ENCODE measurements at places on chromosomes 11 and 22.

- DNase-seq = no peak
Observed at GRCh38 chr11:12420040-12420439, 42.7 kb downstream of the PARVA start.

DNA sequence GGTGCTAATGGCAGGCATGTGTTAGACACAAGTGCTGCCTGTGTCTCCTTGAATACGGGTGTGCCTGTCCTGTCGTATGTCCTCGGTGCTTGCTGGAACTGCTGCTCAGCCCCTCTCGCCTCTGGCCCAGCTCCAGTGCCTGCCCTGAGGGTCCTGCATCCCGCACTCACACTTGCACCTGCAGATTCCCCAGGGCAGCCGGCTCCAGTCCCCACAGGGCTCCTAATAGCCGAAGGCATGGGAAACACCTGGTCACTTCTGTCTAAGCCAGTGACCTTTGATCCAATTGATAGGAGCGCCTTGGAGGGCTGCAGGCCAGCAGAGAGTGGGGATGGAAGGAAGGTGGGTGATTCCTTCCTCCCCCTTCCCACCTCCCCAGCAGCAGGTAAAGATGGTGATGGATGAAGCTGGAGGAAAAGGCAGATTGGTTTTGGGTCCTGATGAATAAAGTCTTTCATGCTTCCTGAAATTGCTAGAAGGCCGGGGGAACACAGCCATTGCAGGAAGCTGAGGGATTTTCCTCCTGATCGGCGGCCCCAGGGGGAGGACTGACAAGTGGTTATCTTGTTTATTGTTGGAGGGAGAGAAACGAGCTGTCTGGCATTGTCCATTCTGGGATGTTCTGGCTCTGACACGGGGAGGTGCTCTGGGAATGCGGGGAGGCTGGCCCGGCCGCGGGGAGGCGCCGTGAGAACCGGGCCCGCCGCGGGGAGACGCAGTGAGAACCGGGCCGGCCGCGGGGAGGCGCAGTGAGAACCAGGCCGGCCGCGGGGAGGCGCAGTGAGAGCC is 110.9 kb upstream of the B3GAT1 start:
- no peak for DNase-seq

- DNase-seq = no peak
Observed at GRCh38 chr11:44994753-44995152, 44.1 kb upstream of the TP53I11 start.

- DNase-seq = peak; percentile 91
Observed at GRCh38 chr22:25747245-25747944, 5.4 kb downstream of the MYO18B start.

GRCh38 chr11:132718711-132719671 is 813.3 kb downstream of the OPCML start:
- peak; percentile 7 for DNase-seq

GRCh38 chr22:39174498-39175352 is 22.2 kb upstream of the CBX7 start:
- DNase-seq = peak; percentile 91

DNA sequence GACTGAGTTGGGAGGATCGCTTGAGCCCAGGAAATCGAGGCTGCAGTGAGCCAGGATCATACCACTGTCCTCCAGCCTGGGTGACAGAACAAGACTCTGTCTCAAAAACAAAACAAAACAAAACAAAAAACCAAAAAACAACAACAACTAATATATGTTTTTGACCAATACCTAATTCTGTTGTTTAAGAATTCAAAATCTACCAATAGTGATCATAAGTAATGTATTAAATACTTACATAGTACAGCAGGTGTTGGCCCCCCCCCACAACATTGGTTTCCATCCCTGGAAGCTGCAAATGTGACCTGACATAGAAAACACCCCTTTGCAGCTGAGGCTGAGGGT is 74.7 kb downstream of the KCNQ1 start:
- no peak for DNase-seq

DNA sequence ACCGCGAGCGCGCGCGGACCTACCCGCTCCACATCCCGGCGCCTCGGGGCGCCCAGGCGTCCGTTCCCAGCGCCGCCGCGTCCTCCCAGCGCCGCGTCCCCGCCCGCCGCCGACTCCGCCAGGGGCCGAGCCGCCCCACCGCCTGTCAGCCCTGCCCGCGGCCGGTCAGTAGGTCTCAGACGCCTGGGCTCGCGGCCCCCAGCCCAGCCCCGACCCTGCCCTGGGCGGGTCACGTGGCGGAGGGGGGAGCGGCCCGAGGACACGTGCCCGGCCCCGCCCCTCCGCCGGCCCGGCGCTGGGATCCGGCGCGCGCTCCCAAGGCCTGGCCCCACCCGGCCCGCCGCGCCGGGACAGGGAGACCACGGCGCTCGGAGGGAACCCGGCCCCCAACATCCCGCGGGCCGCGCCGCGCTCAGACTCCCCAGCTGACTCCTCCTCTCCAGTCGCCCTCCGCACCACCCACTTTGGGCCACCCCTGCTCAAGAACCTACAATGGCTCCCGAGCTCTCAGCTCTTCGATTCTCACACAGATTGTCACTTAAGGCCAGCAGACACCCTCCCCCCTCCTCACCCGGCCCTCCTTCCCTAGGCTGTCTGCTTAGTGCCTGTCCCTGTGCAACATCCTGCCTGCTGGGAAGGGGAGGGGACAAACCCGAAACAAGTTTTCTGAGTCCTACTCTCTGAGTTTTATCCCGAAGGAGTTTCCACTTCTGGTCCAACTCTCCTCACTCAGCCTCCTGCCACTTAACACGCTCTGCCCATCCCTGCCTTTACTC is at the start of gene RAB3IL1:
TSS of gene RAB3IL1 (minus strand) at position 233 of the 776 bp plus-strand sequence. CDS start at position 34, 199 bp downstream.
- no peak for DNase-seq

DNA sequence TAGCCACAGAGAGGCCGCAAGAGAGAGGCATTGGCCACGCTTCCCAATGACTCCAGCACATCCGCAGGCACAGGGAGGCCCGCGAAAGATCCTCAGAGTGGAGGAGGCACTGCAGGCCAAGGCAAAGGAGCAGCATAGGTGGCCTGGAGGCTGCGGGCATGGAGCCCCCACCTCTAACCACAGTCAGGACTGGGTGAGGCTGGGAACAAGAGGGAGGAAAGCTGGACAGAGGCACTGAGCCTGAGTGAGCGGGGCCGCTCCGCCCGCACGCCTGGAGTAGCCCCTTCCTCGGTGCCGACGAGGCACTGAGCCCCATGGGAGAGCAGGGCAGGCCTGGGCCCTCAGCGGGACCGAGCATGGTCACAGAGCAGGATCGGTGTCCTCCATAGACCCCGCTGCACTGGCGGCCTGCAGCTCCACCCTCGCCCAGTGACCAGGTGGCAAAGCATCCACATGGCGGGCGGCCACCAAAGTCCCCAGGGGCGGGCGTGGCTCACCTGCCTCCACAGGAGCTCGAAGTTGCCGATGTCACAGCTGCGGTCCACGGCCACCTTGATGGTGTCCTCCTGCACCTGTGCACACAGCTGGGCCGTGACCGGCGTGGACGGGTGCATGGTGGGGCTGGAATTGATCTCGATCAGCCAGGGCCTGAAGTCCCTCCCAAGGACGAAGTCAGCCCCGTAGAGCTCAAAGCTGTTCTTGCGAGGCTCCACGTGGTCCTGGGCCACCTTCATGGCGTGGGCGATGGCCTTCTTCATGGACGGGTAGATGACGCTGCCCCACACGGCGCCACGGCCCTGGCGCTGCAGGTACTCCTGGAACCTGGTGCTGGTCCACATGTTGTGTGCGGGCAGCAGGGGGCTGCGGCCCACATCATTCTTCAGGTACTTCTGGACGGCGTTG is 18.9 kb upstream of the IL17REL start:
- DNase-seq = no peak

GRCh38 chr11:47021527-47021818 is 84.9 kb downstream of the CSTPP1 start:
- DNase-seq = no peak

GRCh38 chr11:71183878-71184277 is 68.5 kb downstream of the SHANK2 start:
- DNase-seq = no peak

DNA sequence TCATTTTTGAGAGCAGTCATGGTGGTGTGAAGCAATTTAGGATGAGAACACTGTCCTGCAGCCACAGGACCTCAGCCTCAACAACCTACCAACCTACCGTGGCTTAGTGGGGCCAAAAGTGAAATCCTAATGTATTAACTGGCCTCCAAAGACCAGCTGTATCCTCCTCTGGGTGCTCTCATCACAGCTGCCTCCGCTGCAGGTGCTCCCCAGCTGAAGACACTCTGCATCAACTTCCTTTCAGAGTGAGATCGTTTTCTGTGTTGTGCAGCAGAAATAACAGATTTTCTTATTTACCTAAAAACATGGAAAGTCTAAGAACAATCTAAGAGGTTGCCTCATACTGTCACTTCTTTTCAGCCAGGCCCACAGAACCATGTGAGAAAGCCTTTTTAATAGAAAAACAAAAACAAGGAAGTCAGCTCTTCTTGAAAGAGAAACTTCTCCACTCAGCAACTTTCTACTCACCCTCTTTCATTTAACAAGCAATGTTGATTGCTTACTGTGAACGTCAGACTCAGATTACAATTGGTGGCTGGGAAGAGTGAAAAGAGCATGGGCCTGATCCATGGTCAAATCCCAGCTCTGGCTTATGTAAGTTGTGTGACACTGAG is 136.1 kb downstream of the TENM4 start:
- peak; percentile 16 for DNase-seq

- peak; percentile 57 for DNase-seq
Observed at GRCh38 chr22:42169055-42169469, 38.5 kb upstream of the CYP2D6 start.

DNA sequence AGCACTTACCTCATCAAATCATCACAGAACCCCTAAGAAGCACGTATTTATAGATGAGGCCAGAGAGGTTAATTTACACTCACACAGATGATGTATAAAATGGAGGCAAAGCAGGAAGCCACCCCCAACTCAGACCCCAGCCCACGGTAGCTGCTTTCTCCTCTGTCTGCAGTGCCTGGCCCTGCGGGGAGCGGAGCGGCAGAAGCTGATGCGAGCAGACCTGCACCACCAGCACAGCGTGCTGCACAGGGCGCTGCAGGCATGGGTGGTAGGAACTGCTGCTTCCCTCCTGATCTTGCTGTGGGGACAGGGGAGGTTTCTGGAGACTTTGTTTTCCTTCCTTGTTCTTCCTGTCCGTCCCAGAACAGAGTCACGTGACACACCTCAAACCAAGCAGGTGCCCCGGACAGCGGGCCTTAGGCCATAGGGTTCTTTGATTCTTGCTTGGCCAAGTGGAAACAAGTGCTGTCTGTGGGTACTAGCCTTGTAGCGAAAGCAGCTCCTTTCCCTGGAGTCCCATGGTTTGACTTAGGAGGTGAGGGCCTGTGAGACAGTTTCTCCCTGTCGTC is 57.8 kb downstream of the PISD start:
- DNase-seq = no peak

- peak; percentile 79 for DNase-seq
Observed at GRCh38 chr11:14411818-14412217, 52.8 kb upstream of the RRAS2 start.

GRCh38 chr11:57632116-57632515 is 17.6 kb downstream of the YPEL4 start:
- DNase-seq = no peak

DNA sequence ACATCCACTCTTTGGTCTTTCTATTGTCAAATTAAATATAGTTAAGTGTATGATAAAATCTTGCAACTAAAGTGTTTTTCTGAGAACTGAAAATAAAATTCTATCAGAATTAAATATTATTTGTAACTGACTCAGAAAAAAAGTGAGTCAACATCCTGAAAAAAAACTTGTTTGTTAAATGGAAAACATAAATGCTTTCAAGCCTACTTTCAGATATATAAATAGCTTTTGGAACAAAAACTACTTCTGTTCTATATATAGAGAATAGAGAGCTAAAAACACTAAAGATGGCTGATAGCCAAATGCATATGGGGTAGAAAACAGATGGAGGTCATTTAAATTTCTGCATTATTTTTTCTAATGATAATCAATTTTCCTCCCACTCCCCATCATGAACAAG is 61.8 kb downstream of the PIK3C2A start:
- no peak for DNase-seq

- DNase-seq = no peak
Observed at GRCh38 chr11:129644326-129644725, 171.3 kb upstream of the TMEM45B start.

GRCh38 chr11:27420722-27421572 is 51.6 kb downstream of the LGR4 start:
- DNase-seq = peak; percentile 70

GRCh38 chr11:130145311-130145812 is 14.2 kb upstream of the ST14 start:
- DNase-seq = peak; percentile 9

DNA sequence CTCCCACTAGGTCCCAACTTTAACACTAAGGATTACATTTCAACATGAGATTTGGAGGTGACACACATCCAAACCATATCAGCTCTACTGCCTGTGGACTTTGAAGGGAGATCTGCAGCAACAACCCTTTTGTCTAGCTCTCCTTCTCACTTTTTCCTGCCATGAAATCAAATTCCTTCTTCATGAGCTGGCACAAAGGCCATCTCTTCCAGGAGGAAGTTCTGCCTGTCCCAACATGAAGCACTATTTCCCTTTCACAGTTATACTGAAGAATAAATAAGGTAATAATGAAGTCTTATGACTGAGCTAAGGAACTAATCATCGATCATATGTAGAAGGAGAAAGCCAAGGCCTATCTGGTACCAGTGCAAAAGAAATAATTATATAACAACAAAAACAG is 253.5 kb upstream of the TENM4 start:
- DNase-seq = peak; percentile 9

DNA sequence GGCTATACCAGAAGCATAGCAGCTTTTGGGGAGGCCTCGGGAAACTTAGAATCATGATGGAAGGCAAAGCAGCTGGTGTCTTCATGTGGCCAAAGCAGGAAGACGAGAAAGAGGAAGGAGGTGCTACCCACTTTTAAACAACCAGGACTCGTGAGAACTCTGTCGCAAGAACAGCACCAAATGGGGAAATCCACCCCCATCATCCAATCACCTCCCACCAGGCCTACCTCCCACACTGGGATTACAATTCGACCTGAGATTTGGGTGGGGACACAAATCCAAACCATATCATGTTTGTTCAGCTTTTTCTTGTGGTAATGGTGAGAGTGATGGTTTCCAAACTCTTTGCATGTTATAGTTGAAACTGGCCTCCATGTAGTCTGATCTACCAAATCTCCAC is 32.5 kb upstream of the OR10D3 start:
- DNase-seq = no peak

DNA sequence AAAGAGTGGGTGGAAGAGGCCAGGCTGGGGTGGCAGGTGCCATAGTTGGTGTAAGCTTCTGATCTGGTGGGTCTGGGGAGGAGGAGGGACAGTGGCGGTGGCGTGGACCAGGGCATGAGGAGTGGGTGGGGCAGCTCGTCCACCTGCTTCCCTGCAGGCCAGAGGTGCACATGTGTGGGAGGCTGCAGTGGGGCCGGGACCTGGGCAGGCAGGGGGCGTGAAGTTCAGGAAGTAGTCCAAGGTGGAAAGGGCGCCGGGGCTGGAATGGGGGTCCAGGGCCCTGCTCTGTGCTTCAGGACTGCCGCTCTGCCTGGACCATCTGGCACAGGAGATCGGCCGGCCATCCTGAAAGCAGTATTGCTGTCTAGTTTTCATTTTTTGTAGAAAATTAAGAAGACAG is 15.9 kb downstream of the RIBC2 start:
- no peak for DNase-seq

All from renal cortical epithelial cell (primary cell).